ENCODE measurements at places on chromosomes 7 and 10.
A peak's percentile ranks its signal among the peaks of the same experiment; 100 is the strongest.

- DNase-seq: no peak
Measured at GRCh38 chr7:152383341-152384234, 52.2 kb downstream of the KMT2C start.

DNA sequence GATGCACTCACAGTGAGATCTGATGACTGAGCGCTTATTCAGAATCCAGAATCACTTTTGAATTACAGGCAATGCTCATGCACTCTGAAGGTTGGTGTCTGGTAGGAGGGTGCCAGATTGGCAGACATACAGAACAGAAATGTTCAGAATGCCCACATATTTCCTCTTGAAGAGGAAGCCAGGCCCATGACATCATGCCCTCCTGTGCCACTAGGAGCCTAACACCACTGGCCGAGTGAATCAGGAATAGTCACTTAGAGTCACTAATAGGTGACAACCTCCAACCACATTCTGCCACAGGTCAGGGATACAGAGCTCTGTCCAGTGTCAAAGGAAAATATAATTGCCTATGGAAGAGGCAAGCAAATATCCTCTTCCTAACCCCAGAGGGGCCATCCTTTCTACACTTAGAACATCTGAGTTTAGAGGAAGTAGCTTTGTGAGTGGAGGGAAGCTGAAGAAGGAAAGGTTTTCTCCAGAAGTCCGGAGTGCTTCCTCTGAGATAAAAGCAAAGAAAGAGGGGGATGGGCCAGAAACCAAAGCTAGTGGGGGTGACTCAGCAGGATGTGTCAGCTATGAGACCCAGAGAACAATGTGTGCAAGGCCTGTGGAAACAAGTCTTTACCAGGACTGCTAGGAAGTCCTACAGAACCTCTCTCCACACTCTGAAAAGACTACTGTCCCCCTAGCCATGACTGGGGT lies 838.8 kb downstream of the GRID1 start:
- DNase-seq: no peak

- DNase-seq: no peak
Measured at GRCh38 chr7:156577645-156578577, 62.7 kb upstream of the RNF32 start.

- no peak for DNase-seq
Measured at GRCh38 chr7:87528730-87529129, 53.2 kb upstream of the ABCB4 start.

- DNase-seq: no peak
Measured at GRCh38 chr7:73941836-73942551, 81.0 kb downstream of the TMEM270 start.

DNA sequence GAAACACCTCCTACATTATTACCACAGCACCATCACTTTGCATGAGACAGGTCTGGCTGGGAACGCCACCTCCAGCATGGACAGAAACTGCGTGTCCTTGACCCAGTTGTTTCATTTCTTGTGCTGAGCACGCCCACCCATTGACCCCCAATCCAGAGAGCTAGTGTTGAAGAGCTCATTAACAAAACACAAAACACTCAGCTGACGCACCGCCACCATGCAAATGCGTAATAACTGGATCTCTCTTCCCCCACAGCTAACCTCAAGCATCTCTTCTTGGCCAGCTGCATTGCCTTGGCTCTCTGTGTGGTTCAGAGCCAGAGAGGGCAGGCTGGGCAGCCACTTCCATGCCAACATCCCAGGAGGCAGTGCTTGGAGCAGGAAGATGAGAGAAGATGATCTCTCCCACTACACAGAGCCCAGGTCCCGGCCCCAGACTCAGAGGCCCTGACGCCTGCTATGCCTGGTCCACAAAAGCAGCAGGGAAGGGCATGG lies 173.5 kb downstream of the PLXNA4 start:
- no peak for DNase-seq

GRCh38 chr7:96718107-96719003 lies 8.7 kb upstream of the SEM1 start:
- DNase-seq: no peak

- DNase-seq: no peak
Measured at GRCh38 chr10:74177140-74177677, 26.2 kb downstream of the ADK start.

DNA sequence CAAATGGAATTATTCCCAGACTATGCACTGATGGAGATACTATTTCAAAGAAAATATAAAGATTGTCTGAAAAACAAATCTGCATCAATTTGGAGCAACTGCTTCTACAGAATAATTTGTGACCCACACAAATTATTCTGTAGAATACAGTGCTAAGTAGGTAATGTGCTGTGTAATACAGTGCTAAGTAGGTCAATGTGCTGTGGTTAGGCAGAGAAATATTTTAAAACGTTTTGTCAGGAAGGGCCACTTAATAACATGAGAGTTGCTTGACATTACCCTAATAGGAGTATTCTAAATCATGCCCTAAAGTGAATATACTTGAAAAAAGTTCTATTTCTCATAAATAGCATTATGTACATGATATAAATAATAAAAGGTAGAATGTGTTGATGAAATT lies 116.5 kb upstream of the KCND2 start:
- DNase-seq: no peak

- DNase-seq: no peak
Measured at GRCh38 chr7:116554436-116554835, 29.6 kb downstream of the CAV1 start.

DNA sequence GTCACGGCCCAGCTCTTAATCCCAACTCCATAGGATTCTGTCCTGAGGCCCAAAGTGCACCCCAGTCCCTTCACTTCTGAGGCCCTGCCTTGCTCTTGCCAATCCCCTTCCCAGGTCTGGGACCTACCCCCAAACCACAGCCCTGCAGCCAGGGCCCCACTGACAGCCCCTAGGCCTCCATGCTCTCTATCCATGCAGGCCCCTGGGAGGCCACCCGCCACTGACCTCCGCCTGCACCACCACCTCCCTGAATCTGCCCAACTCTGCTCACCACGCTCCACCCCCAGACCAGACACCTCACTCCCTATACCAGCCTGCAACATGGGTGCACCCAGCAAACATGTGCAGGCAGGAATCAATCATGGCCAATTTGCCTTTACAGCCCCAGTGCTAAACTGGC lies 10.2 kb downstream of the SLIT1 start:
- DNase-seq: no peak

DNA sequence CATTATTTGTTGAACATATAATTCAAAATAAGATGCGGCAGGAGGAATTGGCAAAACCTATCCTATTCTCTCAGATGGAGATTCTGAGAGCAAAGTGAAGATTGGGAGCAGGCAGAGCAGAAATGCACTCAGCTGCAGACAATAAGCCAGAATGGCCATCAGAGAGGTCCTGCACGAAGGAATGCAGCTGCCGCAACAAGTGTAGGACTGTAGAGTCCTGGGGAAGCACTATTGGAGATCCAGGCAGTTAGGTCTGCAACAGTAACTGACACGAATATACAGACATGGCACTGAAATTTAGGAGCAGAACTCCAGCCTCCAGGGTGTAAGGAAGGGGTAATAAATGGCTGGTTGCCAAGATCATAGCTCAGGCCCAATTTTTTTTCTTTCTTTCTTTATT lies 10.4 kb upstream of the COL1A2 start:
- no peak for DNase-seq

- DNase-seq: no peak
Measured at GRCh38 chr7:100007887-100008286, 7.5 kb upstream of the ZKSCAN1 start.

DNA sequence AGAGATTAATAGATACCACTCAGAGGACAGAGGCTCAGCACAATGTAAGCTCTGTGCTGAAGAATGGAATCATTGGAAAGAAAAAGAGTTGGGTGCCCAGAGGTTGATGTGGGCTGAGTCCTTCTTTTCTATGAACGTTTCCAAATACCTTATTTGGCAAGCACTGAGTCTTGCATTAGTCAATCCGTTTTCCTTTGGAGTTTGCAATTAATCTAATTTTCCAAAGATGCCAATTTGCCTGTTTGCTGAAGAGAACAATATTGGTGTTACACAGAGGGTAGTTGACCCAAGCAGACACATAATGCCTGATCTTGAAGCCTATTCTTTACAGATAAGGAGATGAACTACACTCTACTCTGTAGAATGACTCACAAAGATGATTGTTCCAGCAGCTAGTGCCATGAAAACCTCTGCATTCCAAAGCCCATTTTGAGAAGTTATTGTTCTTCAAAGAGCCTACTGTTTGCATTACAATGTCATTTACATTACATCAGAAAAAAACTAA lies 55.4 kb upstream of the MET start:
- no peak for DNase-seq

- DNase-seq: no peak
Measured at GRCh38 chr7:7329326-7329725, 147.0 kb downstream of the C1GALT1 start.

GRCh38 chr7:450741-451140 lies 68.9 kb downstream of the PDGFA start:
- DNase-seq: peak; percentile 70

GRCh38 chr7:153386556-153386955 lies 627.0 kb downstream of the ACTR3B start:
- no peak for DNase-seq

GRCh38 chr7:35799846-35800717 lies 775 bp upstream of the SEPTIN7 start:
- peak; percentile 95 for DNase-seq

DNA sequence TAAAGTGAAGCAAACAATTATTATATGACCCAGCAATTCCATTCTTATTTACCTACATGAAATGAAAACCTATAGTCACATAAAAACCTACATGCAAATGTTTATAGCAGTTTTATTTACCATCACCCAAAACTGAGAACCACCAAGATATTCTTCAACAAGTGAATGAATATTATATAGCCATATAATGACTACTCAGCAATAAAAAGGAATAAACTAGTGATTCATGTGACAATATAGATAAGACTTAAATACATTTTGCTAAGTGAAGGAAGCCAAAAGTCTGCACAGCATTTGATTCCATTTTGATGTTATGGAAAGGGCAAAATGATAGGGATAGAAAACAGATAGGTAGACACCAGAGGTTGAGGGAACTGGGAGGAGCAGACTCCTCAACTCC lies 31.7 kb downstream of the PODXL start:
- DNase-seq: no peak

GRCh38 chr10:70192326-70192968 lies 22.1 kb upstream of the SAR1A start:
- DNase-seq: no peak

GRCh38 chr7:151721694-151722093 lies 155.2 kb downstream of the PRKAG2 start:
- DNase-seq: no peak

GRCh38 chr10:17742918-17743317 lies 9.1 kb upstream of the TMEM236 start:
- DNase-seq: peak; percentile 86

GRCh38 chr10:100433253-100434240 lies 29.3 kb upstream of the WNT8B start:
- DNase-seq: peak; percentile 99

Measured in activated CD8-positive, alpha-beta memory T cell treated with anti-CD3 and anti-CD28 coated beads for 24 hours (primary cell).